Small intestine (tissue), 16 donors: ENCODE measurements at places on chromosomes 6 and 20.

DNA sequence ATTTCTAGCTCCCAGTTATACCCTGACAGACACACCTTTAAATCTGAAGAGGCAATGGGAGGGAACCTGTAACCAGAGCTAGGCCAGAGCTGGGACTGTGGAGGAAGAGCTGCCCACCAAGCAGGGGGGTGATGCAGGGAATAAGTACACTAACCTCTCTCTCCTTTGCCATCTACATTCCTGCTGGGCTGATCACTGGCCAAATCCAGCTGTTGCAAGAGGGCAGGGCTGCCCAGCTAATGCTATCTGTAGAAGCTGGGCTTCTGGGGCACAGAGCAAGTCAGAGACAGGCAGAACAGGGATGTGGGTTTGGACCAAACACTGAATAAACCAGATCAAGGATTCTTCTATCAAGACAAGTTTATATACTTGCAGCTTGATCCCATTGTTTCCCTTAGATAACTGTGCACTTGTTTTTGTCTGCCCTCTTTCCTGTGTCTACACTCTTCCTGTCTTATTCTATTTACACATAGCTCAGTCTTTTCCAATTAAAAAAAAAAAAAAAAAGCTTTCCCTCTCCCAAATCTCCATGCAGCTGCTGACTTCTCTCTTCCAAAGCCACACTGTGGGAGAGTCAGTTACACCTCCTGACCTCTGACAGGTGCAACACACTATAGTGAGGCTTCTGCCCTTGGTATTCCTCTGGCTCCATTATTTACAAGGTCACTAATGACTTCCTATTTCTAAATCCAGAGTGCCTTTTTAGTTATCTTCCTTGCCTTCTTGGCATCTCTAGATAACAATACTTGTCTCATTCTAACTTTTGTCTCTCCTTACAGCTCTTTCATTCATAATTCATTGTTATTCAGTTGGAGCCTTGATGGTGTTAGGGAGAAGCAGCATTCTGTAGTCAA is 43.7 kb downstream of the TRIM38 start:
- H3K4me3 ChIP-seq = no peak overlapping the region
- H3K36me3 ChIP-seq = peaks cover 8% of the 10 kb centered on the region
- H3K4me1 ChIP-seq = no peaks in the 10 kb centered on the region
- H3K27me3 ChIP-seq = no peaks in the 10 kb centered on the region

DNA sequence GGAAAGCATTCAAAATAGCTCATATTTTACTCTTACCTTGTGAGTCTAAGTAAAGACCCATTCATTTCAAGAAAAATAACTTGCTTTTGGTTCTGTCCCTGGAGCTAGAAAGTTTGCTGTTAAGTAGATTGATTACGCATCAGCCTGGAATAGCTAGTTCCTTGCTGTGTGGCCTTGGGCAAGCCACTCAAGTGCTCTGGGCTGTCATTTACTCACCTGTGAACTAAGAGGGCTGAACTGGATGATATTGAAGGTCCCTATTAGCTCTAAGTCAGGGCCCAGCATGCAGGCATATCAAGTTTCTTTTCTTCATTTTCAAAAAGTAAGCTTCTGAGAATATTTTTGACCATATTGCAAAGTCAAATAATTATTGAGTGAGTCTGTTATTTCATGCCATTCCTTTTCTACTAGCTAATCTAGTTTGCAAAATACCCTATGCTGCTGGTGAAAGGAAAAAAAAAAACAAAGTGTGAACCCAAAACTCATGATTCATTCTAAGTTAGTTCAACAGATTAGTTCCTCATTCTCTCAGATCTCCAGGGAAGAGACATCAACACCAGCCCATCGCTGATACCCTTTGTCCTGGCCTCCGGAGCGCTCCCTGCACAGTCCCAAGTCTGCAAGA is 106.5 kb upstream of the GMDS start:
- H3K4me1 ChIP-seq = no peaks in the 10 kb centered on the region
- no peak for DNase-seq
- H3K27ac ChIP-seq = no peak overlapping the region
- H3K36me3 ChIP-seq = no peaks in the 10 kb centered on the region

DNA sequence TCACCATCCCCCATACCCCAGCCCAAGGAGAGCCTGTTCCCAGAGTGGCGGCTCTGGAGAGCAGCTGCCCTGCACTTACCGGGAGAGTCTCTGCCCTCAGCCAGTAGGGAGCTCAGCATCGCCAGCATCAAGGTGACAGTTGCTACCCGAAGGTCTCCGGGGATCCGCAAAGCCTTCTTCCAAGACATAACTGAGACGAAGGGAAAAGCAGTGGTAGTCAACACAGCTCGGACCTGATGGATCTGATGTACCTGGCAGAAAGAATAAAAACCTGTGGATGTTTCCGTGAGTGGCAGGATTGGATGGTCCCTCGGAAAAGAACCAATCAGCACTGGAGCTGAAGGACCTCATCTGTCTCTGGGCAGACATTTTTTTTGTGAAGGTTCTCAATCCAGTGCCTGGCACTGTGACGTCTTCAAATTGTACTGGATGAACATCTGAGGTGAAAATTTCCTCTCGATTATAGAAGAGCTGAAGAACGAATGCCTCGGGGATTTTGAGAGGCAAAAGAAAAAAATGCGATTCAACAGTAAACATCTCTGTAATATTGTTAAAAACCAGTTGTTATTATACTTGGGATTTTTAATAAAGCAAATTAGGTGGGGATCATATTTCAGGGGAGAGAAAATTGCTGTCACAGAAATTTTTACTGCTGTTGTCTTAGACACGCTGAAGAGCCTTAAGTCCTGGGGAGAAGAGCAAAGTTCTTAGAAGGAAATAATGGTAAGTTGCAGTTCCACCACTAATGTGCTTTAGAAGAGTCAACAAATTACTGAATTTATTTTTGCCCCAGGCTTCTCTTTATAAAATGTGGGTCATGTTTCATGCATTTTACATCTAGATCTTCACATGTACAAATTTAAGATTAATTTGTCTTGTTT is at the start of gene HLA-DQB1:
HLA-DQB1 (minus strand) TSS at position 238 of the 881 bp plus-strand sequence; CDS start at position 188, 50 bp downstream.
- H3K4me1 ChIP-seq = no peaks in the 10 kb centered on the region
- peak; percentile 54 for DNase-seq
- H3K36me3 ChIP-seq = peaks cover 2% of the 10 kb centered on the region

GRCh38 chr6:127207591-127208120 is 59.0 kb upstream of the RNF146 start:
- DNase-seq = no peak
- no peaks in the 10 kb centered on the region for H3K36me3 ChIP-seq
- H3K4me1 ChIP-seq = no peaks in the 10 kb centered on the region
- no peak overlapping the region for H3K4me3 ChIP-seq

DNA sequence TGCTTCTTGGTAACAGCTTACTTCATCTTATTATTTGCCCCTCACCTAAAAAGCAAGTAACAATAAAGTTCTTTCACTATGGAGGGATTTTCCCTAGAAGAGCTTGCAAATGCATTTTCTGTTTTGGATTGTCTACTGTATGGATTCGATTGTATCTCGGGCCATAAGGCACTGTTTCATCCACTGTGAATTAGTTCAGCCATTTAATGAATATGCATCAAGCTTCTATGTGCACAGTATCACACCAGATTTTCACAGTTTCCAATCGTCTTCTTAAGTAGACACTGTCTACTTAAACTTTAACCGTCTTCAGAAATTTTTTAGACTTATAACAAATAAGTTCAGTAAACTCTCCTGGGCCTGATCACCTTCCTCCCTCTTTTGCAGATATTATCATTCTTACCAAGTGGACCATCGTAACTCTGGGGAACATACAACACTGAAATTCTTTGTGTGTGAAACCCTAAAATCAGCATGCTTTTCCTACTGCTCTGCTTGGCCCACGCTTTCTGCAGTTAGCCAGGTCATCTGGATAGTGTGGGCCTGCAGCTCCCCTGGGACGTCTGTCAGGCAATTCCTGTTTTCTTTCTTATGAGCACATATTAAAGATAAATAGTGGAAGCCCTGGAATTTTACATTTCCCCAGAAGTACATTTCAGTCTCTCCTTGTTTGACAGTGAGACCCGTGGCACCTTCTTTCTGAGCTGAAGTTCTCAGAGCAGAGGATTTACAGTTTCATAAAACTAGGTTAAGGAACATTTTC is 136.5 kb upstream of the PDE10A start:
- H3K27ac ChIP-seq = no peak overlapping the region
- H3K4me3 ChIP-seq = no peak overlapping the region
- no peaks in the 10 kb centered on the region for H3K36me3 ChIP-seq
- no peaks in the 10 kb centered on the region for H3K4me1 ChIP-seq
- DNase-seq = no peak

DNA sequence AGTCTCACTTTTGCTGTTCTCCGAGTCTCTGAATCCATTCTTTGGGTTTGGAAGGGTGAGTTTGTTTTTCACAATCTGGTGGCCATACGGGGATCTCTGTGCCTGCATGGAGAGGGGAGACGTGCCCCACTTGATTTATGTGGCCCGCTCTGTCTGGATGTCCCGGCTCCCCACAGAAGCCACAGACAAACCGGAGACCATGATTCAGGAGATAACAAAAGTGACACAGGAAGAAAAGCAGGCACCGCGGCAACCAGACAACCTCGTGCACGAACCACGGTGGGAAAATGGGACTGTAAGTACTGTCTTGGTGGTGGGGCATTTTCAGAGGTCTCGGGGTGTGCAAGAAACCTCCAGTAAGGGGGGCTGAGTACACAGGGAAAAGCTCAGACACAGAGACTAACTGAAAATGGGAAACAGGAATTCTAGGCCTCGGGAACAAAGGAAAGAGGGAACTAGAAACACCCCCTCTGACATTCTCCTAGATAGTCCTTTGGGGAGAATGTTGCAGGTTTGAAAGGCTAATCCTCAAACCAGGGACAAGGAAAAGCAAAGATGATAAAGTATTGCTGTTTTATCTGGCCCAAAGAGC is 22.1 kb upstream of the ZNF318 start:
- H3K4me1 ChIP-seq = no peaks in the 10 kb centered on the region
- DNase-seq = no peak
- H3K27me3 ChIP-seq = no peaks in the 10 kb centered on the region
- no peaks in the 10 kb centered on the region for H3K36me3 ChIP-seq
- H3K4me3 ChIP-seq = no peak overlapping the region
- no peak overlapping the region for H3K27ac ChIP-seq

GRCh38 chr20:12049125-12049524 is 131.4 kb downstream of the BTBD3 start:
- no peaks in the 10 kb centered on the region for H3K36me3 ChIP-seq
- DNase-seq = no peak
- H3K27me3 ChIP-seq = no peaks in the 10 kb centered on the region
- no peak overlapping the region for H3K4me3 ChIP-seq
- H3K27ac ChIP-seq = no peak overlapping the region

- H3K36me3 ChIP-seq = no peaks in the 10 kb centered on the region
- DNase-seq = peak; percentile 29
- no peak overlapping the region for H3K27ac ChIP-seq
- peaks cover 2% of the 10 kb centered on the region for H3K4me1 ChIP-seq
Observed at GRCh38 chr20:2519115-2519809, 10.5 kb upstream of the ZNF343 start.

DNA sequence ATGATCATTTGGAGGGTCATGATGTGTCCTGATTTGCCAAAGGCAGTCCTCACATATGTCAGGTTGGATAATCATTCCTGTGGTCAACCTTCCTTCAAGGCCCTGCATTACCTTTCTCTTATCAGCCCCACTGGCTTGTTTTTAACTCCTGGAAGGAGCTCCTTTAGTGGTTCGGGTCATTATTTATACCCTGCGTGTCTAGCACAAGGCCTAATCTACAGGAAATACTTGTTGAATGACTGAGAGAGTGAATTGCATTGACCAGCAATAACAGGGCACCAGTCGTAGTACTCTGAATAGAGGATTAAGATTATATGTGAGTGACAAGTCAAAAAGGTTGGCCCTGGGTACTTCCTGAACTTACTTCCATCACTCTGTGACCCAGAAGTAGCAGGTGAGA is 4.5 kb downstream of the HIVEP2 start:
- no peak overlapping the region for H3K4me3 ChIP-seq
- no peaks in the 10 kb centered on the region for H3K27me3 ChIP-seq
- no peaks in the 10 kb centered on the region for H3K4me1 ChIP-seq
- no peaks in the 10 kb centered on the region for H3K36me3 ChIP-seq

DNA sequence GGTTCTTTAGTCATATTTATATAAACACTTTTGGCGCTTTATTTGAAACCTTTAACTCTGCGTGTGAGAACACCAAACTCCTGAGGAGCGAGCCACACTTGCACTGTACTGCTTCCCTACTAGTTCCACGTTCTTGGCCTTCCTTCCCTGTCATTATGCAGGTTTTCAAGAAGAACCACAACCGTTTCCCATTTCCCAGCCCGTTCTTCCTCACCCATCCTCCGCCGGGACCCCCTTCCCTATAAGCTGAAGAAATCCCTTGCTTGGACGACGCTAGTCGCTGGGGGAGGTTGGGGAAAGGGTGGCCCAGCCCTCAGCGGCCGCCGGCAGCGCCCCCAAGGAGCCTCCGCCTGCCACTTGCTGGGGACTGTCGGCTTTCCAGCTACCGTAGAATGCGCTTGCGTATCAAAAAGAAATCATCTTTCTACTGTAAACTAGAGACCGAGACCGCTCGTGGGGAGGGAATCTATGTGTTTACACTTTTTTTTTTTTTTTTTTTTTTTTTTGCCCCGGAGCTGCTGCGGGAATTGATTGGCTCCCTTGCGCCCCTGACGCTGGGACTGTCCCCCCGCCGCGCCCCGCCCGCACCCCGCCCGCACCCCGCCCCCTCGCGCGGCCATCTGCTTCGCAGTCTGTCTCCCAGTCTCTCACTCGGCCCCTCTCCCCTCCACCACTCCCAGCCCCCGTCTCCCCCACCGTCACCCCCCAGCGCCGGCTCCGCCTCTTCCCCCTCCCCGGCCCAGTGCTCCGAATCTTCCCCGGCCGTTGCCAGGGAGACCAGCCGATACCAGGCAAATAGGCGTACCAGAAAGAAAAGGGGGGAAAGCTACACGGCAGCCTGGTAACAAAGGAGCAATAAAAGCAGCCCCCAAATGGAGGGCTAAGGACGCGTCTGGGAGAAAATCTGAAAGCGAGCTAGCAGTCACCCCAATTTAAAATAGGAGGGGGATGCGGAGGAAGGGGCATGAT is 2.3 kb upstream of the MARCKS start:
- H3K36me3 ChIP-seq = no peaks in the 10 kb centered on the region
- peak overlapping the region; percentile 10 for H3K4me3 ChIP-seq
- peak; percentile 87 for DNase-seq
- no peaks in the 10 kb centered on the region for H3K27me3 ChIP-seq

DNA sequence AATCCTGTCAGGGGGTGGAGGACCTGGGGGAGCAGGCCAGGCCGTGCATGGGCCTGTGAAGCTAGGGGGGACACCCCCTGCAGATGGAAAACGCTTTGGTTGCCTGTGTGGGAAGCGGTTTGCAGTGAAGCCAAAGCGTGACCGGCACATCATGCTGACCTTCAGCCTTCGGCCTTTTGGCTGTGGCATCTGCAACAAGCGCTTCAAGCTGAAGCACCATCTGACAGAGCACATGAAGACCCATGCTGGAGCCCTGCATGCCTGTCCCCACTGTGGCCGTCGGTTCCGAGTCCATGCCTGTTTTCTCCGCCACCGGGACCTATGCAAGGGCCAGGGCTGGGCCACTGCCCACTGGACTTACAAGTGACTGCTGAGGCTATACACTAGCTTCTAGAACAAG is 1.8 kb downstream of the ZBTB9 start:
- no peak overlapping the region for H3K27ac ChIP-seq
- no peak overlapping the region for H3K4me3 ChIP-seq
- H3K4me1 ChIP-seq = peaks cover 10% of the 10 kb centered on the region
- no peaks in the 10 kb centered on the region for H3K36me3 ChIP-seq
- no peak for DNase-seq
- no peaks in the 10 kb centered on the region for H3K27me3 ChIP-seq
